NCI-H2081 treated with DMSO at 0.1 percent for 48 hours (cell line): ENCODE measurements at places on chromosomes 7 and 10.

GRCh38 chr7:14321947-14322346, 332.5 kb upstream of the ETV1 start:
- peak; percentile 77 for DNase-seq

GRCh38 chr10:118340486-118340885, 1.6 kb downstream of the FAM204A start:
- no peak for DNase-seq

DNA sequence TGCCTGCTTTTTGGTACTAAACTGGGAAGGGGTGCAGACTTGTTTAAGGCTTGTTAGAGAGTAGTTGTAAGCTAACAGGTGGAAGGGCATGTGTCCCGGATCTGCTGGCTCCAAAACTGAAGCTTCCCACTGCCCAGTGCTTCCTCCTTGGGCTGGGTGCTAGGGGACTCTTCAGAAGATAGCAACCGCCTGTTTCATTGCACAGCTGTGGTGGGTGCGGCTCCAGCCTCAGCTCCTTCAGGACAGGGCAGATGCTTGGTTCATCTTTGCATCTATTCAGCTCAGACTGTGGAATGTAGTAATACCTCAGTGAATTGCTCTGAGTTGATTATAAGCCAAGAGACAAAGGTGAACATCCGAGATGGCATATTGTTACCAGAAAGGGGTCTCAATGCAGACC, 527.1 kb downstream of the TYW1 start:
- no peak for DNase-seq

DNA sequence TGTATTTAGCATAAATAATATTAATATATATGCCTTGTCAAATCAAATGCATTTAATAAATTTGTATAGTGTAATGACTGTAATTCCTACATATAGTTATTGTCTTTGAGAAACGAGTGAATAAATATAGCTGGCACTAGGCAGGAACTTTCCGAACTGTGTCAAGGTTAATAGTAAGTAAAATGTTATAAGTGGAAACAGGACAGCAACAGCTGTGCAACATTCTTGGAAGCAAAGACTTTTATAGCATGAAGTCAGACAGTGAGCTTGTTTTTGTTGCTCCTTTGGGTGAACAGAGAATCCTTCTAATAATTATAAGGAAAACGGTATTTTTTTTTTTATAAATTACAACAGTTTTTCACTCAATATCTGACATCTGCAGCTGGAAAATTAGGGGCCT, 14.0 kb upstream of the EXOC6 start:
- DNase-seq: no peak

- DNase-seq: no peak
These were observed 12.0 kb downstream of the SGCE start for GRCh38 chr7:94643771-94644545.

GRCh38 chr10:42177077-42177792, 461.1 kb downstream of the ZNF33B start:
- DNase-seq: no peak

DNA sequence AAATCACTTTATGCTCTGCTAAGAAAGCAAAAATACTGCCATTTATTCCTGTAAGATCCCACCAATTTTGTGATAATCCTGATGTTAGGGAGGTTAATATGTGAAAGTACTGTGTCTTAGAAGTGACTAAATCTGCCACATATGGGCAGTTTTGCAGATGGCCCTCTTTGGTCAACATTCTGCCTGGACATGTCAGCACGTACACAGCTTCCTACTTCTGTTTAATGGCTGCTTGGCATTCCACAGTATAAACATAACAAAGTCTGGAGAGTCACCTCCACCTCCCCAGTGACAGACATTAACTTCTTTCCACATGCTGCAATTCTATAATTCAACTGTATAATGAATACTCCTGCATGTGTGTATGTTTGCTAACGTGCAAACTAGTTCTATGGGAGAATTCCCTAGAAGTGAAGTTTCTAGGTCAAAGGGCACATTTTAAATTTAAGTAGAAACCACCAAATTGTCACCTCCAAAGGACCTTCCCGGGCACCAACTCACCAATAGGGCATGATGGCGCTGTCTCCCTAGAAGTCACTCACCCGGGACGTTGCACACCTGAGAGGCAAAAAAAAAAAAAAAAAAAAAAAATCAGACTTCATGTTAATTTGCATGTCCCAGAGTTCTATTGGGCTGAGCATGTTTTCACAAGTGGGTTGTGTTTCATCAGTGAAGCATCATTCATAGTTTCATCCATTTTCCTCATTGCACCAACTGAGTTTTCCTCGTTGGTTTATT, 38.9 kb downstream of the MKI67 start:
- DNase-seq: no peak

DNA sequence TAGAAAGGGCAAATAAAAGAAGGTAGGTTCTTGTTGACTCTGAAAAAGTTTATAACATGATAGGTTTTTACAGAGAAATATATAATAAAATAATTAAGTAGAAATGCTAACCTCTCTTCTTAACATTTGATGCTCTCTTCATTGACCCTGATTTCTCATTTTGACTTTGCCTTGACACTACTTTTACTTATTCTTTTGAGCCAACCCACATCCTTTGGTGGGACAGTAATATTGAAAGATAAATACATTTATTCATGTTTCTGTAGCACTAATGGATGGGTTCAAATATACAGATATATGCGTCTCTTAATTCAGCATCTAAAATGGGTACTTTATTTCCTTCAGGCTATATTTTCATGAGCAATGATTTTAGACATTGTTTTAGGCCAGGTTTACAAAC, 34.4 kb downstream of the DDC start:
- DNase-seq: no peak

DNA sequence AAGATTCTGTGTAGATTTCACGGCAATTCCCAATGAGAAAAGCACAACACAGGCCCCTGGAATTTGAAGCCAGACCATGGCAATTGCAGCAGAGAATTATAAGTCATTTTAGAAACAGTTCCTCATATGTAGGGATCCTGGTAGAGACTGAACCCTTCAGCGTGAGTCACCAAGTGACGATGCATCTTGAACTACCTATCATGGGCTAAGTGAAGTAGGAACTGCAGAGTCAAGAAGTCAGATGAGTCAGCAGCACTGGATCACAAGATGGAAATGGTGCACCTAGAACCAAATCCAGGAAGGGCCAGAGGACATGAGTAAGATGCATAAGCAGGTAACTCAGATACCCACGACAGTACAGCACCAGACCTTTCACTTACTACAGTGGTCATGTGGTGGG, 140.0 kb upstream of the TPK1 start:
- no peak for DNase-seq
